HepG2 (cell line): ENCODE measurements at places on chromosomes 1 and 21.

GRCh38 chr1:6635161-6635909 lies 10.7 kb downstream of the THAP3 start:
- H3K4me1 ChIP-seq = no peaks in the 10 kb centered on the region
- no peak overlapping the region for H3K4me3 ChIP-seq
- no peak overlapping the region for H3K27ac ChIP-seq
- peaks cover 75% of the 10 kb centered on the region; the same call in 2 of the 3 replicates for H3K36me3 ChIP-seq
- DNase-seq = no peak

GRCh38 chr21:42169758-42170157 lies 49.2 kb upstream of the ABCG1 start:
- no peak for DNase-seq
- H3K36me3 ChIP-seq = no peaks in the 10 kb centered on the region
- H3K27me3 ChIP-seq = no peaks in the 10 kb centered on the region
- H3K4me3 ChIP-seq = no peak overlapping the region
- no peak overlapping the region for H3K27ac ChIP-seq
- no peaks in the 10 kb centered on the region for H3K4me1 ChIP-seq

GRCh38 chr1:196546272-196547111 lies 61.7 kb downstream of the KCNT2 start:
- H3K27me3 ChIP-seq = no peaks in the 10 kb centered on the region
- H3K27ac ChIP-seq = no peak overlapping the region
- no peaks in the 10 kb centered on the region for H3K4me1 ChIP-seq
- H3K4me3 ChIP-seq = no peak overlapping the region

DNA sequence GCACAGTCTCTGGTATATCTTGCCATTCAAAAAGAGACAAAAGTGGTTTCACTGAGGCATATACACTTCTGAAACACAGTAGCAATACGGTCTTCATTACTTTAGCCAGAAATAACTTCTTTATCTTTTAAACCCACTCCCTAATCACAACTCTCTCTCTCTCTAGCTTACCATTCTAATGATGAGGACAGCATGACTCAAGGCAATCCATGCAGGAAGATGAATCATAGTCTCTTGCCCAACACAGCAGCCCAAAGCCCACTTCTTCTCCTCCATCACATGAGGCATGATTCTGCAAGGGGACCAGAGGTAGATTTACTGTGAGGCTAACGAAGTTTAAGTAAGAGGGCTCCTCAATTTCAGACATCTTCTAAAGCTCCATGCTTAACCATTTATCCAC lies 285.0 kb upstream of the NR5A2 start:
- no peaks in the 10 kb centered on the region for H3K27me3 ChIP-seq
- H3K4me1 ChIP-seq = no peaks in the 10 kb centered on the region
- no peak for DNase-seq

GRCh38 chr1:33814166-33814565 lies 49.7 kb upstream of the HMGB4 start:
- H3K27ac ChIP-seq = no peak overlapping the region
- no peaks in the 10 kb centered on the region for H3K27me3 ChIP-seq
- no peak overlapping the region for H3K4me3 ChIP-seq

GRCh38 chr1:20233394-20233793 lies 47.1 kb upstream of the PLA2G2C start:
- H3K4me1 ChIP-seq = no peaks in the 10 kb centered on the region
- H3K4me3 ChIP-seq = no peak overlapping the region
- 0 out of 2 replicates have a peak, but pooled peaks cover 2% of the 10 kb centered on the region for H3K27me3 ChIP-seq
- no peak overlapping the region for H3K27ac ChIP-seq
- peak; percentile 11 for DNase-seq

DNA sequence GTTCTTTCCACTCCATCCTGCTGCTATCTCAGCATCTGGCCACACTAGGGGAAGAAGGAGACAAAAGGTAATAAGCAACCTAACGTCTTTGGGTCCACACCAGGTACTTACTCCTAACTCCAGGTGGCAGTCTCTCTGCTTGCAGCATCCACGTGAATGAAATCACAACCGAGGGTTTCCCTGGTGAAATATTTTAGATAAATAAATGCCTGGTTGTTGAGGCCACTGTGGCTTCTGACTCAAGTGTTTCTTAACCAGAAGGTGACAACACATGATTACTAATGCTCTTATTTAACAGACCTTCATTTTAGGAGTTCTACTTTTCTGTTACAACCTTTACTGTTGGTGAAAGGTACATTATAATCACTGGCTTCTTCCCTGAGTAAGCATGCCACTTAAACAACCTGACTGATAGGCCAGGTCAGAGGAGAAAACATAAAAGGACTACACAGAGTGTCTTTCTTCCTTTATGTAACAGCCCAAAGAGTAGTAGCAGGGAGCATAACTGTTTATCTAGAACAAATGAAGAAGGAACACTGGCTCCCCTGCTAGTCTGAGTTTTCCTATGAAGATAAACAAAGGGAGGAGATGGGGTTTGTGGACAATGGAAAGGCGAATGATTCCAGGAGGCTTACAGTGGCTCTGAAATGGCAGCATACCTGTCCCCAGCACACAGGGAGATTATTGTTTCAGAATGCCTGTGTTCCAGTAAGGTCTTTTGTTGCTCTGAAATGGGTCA lies 59.9 kb downstream of the SYT6 start:
- no peaks in the 10 kb centered on the region for H3K36me3 ChIP-seq
- H3K27ac ChIP-seq = no peak overlapping the region
- H3K4me3 ChIP-seq = no peak overlapping the region

DNA sequence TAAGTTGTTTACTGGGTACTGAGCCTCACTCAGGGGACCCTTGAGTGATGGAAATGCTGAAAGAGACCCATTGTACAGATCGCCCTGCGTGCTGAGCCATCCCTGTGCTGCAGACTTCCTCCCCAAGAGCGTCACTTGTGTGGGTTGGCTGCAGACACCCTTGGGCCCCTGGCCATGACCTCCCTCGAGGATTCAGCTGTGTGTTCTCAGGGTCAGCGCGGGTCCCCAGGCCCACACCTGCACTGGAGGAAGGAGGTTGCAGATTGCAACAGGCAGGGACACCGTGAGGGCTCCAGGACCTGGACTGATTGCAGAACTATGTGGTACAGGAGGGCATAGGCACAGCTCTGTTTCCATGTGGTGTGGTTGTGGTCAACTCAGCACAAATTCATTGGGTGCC lies 4.4 kb downstream of the SNAP47 start:
- no peaks in the 10 kb centered on the region; the same call in 1 of the 2 replicates for H3K36me3 ChIP-seq
- DNase-seq = no peak
- peaks cover 15% of the 10 kb centered on the region for H3K4me1 ChIP-seq
- H3K4me3 ChIP-seq = no peak overlapping the region
- H3K27ac ChIP-seq = no peak overlapping the region

- H3K4me1 ChIP-seq = no peaks in the 10 kb centered on the region
- no peak overlapping the region for H3K4me3 ChIP-seq
- H3K27ac ChIP-seq = no peak overlapping the region
- H3K36me3 ChIP-seq = peaks cover 17% of the 10 kb centered on the region
- DNase-seq = no peak
- H3K27me3 ChIP-seq = no peaks in the 10 kb centered on the region
These were observed 15.0 kb downstream of the ZNF124 start for GRCh38 chr1:247156787-247157232.

- no peaks in the 10 kb centered on the region for H3K27me3 ChIP-seq
- no peak overlapping the region for H3K27ac ChIP-seq
- H3K4me1 ChIP-seq = no peaks in the 10 kb centered on the region
- H3K4me3 ChIP-seq = no peak overlapping the region
- no peaks in the 10 kb centered on the region for H3K36me3 ChIP-seq
- no peak for DNase-seq
These were observed 596 bp downstream of the CD247 start for GRCh38 chr1:167517535-167518330.

DNA sequence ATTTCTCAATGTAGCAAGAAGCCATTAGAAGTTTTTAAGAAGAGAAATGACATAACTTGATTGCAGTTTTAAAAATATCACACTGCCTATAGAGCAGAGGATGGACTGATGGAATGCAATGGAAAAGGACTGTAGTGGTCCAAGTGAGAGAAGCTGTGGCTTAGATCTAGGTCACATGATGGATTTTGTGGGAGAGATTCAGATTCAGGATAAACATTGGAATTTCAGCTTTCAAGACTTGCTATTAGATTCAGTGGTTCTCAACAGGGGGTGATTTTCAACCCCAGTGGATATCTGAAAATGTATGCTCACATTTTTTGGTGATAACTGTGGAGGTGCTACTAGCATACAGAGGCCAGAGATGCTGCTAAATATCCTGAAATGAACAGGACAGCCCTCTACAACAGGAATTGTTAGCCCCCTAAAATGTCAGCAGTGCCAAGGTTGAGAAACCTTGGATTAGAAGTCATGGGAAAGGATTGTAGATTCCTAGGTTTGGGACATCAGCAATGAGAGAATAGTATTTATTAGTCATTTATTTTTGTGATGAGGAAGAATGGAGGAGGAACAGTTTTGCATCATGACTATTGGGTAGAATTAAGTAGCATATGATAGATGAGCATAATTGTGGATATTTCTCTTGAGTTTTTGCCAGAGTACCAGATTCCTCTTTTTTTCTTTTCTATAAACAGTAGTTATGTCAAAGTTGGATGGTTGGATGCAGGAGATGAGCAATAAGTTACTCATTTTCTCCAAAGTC lies 30.1 kb upstream of the KCNK2 start:
- no peak overlapping the region for H3K4me3 ChIP-seq
- H3K36me3 ChIP-seq = no peaks in the 10 kb centered on the region
- H3K4me1 ChIP-seq = no peaks in the 10 kb centered on the region
- H3K27ac ChIP-seq = no peak overlapping the region
- DNase-seq = no peak

- H3K27ac ChIP-seq = no peak overlapping the region
- no peak for DNase-seq
These were observed 1.1 kb upstream of the ARHGAP30 start for GRCh38 chr1:161070761-161071160.

DNA sequence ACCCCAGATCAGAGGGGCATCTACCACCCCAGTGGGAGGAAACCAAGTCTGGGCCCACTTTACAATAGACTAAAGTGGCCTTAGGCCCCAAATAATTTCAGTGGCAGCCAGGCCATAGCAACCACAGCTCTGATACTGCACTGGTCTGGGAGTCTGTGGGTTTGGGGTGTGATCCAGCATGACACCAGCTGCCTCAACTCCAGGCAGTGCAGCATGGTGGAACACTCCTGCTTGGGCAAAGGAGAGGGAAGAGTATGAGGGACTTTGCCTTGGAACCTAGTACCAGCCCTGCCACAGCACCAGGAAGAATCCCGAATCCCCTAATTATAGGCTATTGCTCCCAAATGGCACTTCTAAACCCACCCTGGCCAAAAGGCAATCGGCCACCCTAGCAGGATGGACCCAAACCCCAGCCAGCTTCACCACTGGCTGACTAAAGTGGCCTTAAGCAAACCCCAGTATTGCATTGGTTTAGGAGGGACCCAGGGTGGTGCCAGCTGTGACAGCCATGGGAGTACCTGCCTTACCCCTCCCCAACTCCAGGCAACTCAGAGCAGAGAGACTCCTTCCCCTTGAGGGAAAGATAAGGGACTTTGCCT lies 47.1 kb downstream of the PACC1 start:
- no peaks in the 10 kb centered on the region for H3K27me3 ChIP-seq
- H3K4me3 ChIP-seq = no peak overlapping the region
- H3K4me1 ChIP-seq = no peaks in the 10 kb centered on the region
- DNase-seq = no peak
- no peak overlapping the region for H3K27ac ChIP-seq
- peaks cover 25% of the 10 kb centered on the region for H3K36me3 ChIP-seq

GRCh38 chr1:182601913-182602312 lies 2.3 kb downstream of the RGS16 start:
- no peaks in the 10 kb centered on the region for H3K4me1 ChIP-seq
- peaks cover 14% of the 10 kb centered on the region; the same call in 2 of the 3 replicates for H3K27me3 ChIP-seq
- H3K4me3 ChIP-seq = no peak overlapping the region
- no peak overlapping the region for H3K27ac ChIP-seq

GRCh38 chr1:158146165-158146564 lies 34.5 kb upstream of the CD1D start:
- no peaks in the 10 kb centered on the region for H3K36me3 ChIP-seq
- no peaks in the 10 kb centered on the region for H3K27me3 ChIP-seq
- H3K4me1 ChIP-seq = no peaks in the 10 kb centered on the region

DNA sequence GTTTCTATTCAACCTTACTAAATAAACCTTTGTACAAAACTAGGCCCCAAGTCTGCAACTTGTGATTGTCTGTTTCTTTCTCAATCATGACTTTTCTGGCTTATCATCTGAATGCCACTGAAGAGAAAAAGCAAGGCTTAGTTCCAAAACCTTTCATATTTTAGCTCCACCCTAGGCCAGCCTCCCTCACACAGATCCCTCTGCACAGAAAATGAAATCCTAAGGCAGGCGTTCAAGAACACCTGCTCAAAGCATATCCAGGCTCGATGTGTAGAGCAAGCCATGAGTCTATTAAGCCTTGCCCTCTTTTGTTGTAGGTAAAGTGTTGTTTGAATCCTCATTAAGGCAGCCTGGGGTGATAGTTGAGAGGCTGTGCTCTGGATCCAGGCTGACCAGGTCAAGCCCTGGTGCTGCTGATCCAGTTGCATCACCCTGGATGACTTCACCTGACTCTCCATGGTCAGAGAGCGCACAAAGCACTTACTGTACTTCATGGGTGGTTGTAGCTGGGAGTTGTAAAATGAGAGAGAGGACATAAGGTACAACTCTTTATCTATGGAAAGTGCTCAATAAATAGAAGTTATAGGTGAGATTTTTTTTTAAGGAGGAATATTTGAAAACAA lies 39.0 kb downstream of the FYB2 start:
- H3K27me3 ChIP-seq = no peaks in the 10 kb centered on the region
- no peaks in the 10 kb centered on the region for H3K36me3 ChIP-seq
- DNase-seq = peak; percentile 78
- H3K4me3 ChIP-seq = no peak overlapping the region
- H3K4me1 ChIP-seq = peaks cover 19% of the 10 kb centered on the region

GRCh38 chr21:36773117-36773516 lies 74.2 kb downstream of the SIM2 start:
- H3K27me3 ChIP-seq = no peaks in the 10 kb centered on the region
- DNase-seq = peak; percentile 55
- peaks cover 14% of the 10 kb centered on the region for H3K4me1 ChIP-seq
- H3K36me3 ChIP-seq = no peaks in the 10 kb centered on the region
- H3K27ac ChIP-seq = no peak overlapping the region

DNA sequence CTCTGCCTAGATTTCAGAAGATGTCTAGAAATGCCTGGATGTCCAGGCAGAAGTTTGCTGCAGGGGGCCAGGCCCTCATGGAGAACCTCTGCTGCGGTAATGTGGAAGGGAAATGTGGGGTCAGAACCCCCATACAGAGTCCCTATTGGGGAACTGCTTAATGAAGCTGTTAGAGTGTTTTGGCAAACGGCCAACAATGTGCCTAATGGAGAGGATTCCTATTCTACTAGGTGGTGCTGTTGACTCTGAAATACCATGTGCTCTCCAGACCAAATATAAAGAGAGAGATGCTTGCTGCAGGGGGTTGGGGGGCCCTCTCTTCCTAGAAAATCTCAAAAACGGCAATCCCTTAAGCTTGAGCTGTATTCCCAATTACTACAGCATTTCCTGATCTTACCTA lies 57.1 kb upstream of the DR1 start:
- H3K4me3 ChIP-seq = no peak overlapping the region
- H3K36me3 ChIP-seq = no peaks in the 10 kb centered on the region
- H3K27ac ChIP-seq = no peak overlapping the region
- no peaks in the 10 kb centered on the region for H3K27me3 ChIP-seq
- H3K4me1 ChIP-seq = peaks cover 17% of the 10 kb centered on the region
- DNase-seq = peak; percentile 32

GRCh38 chr21:35843911-35844667 lies 216.2 kb downstream of the SETD4 start:
- H3K4me3 ChIP-seq = no peak overlapping the region
- no peaks in the 10 kb centered on the region for H3K36me3 ChIP-seq
- H3K27me3 ChIP-seq = no peaks in the 10 kb centered on the region
- no peak overlapping the region for H3K27ac ChIP-seq
- DNase-seq = no peak
- no peaks in the 10 kb centered on the region for H3K4me1 ChIP-seq

GRCh38 chr1:205527931-205528330 lies 23.5 kb downstream of the CDK18 start:
- DNase-seq = no peak
- H3K4me1 ChIP-seq = peaks cover 15% of the 10 kb centered on the region
- no peaks in the 10 kb centered on the region for H3K27me3 ChIP-seq
- no peak overlapping the region for H3K27ac ChIP-seq
